ENCODE measurements at places on chromosomes 5 and 9.

DNA sequence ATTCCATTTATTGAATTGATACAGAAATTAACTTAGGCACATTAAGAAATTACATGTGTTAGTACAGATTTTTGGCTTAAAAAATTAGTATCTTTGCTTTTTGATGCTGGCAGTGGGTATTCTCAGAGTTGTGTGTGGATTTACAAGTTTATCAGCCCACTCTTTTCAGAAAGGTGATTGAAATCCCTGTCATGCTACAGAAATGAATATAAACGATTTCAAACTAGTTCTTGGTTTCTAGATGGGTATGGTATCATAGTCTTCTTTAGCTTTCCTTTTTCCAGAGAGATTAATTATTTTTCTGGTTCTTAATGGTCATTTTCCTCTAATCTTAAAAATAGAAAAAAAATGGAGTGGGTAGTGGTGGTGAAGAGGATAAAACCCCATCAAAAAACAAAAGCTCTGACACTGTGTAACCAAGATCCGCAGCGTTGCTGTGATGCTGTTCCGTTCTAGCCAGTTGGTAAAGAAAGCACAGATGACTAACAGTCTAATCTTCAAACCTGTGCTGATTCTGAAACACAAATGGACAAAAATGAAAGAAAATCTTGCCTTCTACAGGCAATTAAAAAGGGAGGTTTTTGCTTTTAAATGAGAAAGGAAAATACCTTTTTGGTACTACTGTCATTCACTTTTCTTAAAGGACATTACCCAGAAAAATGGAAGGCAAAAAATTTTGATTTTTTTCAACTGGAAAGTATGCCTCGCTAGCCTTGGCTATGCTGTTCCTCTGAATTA lies 5.2 kb downstream of the LRRTM2 start:
- DNase-seq = no peak

DNA sequence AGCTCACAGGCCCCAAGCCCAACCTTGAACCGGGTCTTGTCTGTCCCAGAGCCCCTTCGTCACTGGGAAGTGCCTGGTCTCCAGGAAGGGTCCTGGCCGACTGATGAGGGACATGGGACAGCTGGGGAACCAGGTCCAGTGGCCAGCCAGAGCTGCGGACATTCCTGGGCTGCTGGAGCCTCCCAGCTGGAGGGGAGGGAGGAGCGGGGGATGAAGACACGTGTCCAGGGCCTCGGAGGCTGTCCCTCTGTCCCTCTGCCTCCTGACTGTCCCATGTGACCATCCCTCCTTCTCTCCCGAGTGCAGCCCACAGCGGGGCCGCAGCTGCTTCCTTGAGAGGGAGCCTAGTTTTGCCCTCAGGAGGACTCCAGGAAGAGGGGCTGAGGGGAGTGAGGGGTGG lies 41.7 kb upstream of the UBAC1 start:
- no peak for DNase-seq

DNA sequence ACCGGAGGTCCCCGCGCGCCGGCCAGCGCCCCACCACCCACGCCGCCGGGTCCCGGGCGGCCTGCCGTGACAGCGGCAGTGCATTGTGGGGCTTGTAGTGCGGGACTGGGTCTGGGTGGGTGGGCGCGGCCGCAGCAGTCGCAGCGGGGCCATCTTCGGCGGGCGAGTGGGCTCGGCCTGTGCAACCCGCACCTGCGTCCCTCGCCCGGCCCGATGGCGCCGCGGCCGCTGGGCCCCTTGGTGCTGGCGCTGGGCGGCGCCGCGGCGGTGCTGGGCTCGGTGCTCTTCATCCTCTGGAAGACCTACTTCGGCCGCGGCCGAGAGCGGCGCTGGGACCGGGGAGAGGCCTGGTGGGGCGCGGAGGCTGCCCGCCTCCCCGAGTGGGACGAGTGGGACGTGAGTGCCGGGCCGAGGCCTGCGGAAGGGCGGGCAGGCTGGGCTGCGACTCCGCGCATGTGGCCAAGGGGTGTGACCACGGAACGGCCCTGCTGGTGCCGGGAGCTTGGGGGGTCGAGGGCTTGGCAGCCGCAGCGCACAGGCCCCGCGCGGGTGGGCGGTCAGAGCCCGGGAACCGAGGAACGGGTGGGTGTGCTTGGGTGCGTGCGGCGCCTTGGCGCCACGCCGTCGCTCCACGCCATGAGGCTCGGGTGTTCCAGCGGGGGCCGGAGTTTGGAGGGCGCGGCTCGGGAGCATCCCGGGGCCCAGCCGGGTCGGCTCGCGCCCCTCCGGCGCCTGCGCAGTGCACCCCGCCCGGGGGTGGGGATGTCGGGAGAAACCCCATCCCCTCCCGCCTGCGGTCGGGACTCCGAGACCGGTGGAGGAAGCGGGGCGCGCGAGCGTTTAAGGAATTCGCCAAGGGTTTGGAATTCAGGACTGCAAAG lies at the start of gene ARL10:
Gene ARL10, plus strand, starts transcription at position 137 of the 881 bp plus-strand sequence. Its CDS starts 77 bp downstream, at position 214.
- no peak for DNase-seq

DNA sequence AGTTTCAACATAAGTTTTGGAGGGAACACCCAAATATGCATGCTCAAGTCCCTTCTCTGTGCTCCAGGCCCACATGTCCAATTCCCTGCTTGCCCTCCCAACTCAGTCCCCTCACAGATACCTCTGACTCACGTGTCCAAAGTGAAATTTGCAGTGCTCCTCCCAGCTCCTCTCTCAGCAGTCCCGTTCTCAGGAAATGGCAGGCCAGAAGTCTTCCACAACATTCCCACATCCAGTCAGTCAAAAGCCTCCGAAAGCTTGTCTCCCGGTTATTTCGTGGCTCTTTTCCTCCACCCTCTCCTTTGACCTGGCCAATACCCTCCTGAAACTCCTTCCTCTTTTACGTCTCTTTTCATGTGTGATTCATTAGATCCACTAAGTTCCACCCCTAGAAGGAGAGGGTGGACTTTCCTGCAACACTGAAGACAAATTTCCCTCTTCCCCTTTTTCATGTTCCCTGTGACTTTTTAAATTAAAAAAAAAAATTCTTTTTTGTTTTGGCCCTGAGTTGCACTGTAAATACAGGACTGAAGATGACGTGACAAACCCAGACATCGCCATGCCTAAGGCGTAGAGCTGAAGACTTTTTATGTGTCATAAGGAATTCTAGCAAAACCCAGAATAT lies 12.8 kb upstream of the MGAT1 start:
- no peak for DNase-seq

DNA sequence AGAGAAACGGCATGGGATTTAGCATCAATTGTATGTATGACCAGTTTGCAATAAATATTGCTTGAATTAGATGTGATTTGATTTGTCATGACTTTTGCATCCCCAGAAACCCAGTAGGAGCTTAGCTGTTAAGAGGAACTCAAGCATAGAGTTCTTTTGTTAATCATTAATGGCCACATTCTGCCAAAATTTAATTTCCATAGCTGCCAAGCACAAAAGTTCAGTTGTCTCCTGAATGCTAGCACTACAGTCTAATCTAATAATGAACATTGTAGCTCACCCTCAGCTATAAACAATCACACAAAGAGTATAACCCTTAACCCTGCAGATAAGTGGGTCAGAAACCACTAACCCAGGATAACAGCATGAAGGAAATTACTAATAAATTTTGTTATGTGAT lies 169.8 kb upstream of the GRAMD2B start:
- no peak for DNase-seq

- DNase-seq = no peak
Measured at GRCh38 chr5:53942724-53943123, 367.6 kb downstream of the ARL15 start.

GRCh38 chr5:62690421-62690820 lies 111.8 kb downstream of the LRRC70 start:
- no peak for DNase-seq

GRCh38 chr9:130897848-130898551 lies 1.4 kb upstream of the QRFP start:
- DNase-seq = no peak

GRCh38 chr9:102985162-102985895 lies 9.8 kb upstream of the CYLC2 start:
- DNase-seq = no peak

DNA sequence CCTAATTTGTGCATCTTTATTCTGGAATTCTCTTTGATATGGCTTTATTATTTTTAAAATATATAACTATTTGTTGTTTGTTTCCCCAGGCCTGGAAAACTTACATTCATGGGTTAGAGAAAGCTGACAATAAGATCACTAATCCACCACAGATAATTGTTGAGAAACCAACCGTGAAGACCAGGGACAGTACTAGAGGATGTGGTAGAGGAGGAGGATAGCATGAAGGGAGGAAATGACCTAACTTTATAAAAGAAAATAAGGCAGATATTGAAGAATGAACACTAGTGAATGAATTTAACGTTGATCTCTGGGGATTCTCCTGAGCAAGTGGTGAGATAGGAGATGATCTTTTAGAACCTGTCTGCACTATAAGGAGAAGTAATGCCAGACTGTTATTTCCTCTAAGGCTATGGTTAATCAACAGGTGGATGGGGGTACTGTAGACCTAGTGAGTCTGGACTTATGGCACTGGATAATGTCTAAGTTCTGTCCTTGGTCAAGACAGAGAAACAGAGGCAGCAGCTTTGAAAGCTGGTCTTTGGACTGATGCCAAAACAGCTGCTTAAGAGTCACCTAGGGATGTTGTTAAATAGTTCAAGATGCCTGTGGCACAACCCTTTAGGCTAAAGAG lies 52.4 kb downstream of the NREP start:
- no peak for DNase-seq

GRCh38 chr5:134604908-134605307 lies 27.7 kb downstream of the SAR1B start:
- no peak for DNase-seq

DNA sequence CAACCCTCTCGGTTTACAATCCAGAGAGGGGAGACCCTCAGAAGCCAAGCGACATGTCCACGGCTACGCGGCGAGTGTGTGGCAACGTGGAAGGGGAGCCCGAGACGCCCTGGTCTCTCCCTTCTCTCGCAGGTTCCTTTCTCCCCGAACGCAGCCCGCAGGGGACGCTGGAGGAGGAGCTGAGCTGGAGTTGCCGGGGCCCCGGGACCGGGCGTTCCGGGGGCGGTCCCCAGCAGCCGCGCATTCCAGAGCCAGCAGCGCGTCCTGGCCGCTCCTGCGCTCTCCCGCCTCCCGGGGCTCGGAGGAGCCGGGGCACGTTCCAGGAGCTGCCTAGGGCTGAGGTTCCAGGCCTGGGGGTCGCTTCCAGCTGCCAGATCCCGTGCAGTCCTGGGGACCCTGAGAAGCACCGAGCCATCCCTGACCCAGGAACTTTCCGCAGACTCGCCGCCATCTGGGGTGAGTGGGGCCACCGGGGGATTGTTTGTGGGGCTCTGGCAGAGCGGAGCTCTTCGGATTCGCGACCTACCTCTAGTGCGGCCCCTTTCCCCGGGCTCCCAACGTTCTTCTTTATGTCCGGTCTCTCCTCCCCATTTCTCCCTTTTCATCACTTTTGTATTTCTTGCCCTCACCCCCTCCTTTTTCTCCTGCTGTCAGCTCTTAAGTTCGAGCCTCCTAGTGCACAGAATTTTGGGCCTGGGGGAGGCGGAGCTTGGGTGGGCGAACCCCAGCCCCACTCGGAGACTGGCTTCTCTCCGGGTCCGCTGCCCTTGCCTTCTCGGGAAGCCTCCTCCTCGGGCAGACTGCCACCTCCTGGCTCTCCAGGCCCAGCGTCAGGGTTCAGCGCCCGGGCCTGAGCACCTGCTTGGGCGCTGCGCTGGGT lies at the start of gene SMIM3:
Gene SMIM3, plus strand, starts transcription at position 241 of the 880 bp plus-strand sequence. CDS start 16,684 bp downstream, outside the sequence.
- DNase-seq = no peak
